ENCODE measurements at places on chromosomes 12 and 14.
A peak's percentile ranks its signal among the peaks of the same experiment; 100 is the strongest.

DNA sequence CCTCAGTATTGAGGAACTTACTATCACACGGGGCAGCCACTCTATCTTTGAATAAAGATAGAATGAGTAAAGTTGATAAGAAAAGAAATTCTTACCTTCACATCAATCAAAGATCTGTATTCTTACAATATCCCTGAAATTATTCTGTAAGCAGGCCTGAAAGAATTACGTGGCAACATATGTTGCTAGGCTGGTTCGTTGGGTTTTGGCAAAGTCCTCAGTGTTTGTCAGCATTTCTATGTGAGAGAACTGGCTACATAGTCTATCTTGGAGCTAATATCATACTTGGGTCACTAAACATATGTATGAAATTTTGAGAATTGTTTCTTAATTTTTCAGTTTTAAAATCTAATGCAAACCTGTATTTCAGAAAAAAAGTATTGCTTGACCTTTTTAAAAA, 412.2 kb upstream of the GARIN6 start:
- DNase-seq, result no peak

- no peak for DNase-seq
These were observed 69.1 kb upstream of the C12orf71 start for GRCh38 chr12:27151479-27151878.

GRCh38 chr12:84982888-84983287, 53.2 kb downstream of the TSPAN19 start:
- no peak for DNase-seq

DNA sequence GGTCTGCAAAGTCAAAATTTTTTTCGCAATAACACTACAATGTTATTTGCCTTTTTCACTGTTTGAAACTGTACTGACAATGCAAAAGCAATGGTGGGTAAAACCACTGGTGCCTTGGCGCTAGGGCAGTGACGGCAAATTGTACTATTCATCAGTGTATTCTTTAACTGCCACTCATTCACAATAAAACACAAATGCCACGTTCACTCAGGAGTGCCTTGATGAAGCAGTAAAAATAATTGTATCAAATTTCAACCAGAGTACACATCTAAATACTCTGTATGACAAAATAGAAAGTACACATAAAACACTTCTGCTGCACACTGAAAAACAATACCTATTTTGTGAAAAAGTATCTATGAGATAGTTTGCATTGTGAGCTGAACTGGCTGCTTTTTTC, 17.8 kb downstream of the DCAF5 start:
- DNase-seq, result no peak

- DNase-seq, result no peak
These were observed 183.7 kb upstream of the NTF3 start for GRCh38 chr12:5248230-5248629.

- peak; percentile 63 for DNase-seq
These were observed 2.3 kb downstream of the HMGA2 start for GRCh38 chr12:65826353-65827171.

DNA sequence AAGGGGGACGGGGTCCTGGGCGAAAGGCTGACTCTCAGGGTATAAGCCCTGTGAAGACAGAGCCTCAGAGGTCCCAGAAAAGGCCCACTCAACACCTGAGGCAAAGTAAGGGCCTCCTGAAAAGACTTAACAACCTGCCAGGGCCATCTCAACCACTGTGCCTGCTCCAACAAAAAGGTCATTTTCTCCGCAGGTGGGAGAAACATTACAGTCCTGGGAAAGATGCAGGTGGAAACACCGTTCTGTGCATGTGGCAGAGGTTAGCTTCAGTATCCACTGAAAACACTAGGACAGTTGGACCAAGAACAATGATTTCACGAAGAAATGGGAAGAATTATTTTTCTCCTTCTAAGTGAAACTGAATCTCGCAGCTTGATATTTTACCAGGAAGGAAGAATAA, 50.9 kb downstream of the CCDC88C start:
- no peak for DNase-seq

DNA sequence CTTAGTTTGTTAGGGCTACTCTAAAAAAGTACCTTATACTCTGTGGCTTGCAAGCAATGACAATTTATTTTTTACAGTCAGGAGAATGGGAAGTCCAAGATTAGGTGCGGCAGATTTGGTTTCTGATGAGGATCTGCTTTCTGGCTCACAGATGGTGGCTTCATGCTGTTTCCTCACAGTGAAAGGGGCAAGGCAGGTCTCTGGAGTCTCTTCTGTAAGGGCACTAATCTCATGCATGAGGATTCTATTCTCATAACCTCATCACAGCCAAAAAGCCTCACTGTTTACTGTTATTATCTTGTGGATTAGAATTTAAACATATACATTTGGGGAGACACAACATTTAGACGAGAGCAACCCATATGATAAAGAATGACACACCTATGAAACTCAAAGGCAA, 1957.4 kb upstream of the SEL1L start:
- no peak for DNase-seq

DNA sequence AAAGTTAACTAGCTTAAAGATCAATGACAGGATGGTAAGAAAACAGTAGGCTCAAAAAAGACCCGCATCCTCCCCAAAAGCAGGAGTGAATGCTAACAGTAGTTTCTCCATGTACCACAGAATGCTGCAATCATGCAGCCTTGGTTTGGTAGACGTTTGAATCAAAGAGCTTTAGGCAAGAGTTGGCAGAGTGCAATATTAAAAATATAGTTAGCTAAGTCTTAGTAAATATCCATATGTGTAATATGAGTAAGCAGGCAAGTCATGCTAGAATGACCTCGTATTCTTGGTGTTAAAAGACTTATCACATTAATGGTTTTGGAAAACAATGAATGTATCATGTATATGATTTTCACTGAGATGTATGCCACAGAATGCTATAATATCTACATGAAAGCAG, 18.8 kb upstream of the KLRF1 start:
- DNase-seq, result no peak

DNA sequence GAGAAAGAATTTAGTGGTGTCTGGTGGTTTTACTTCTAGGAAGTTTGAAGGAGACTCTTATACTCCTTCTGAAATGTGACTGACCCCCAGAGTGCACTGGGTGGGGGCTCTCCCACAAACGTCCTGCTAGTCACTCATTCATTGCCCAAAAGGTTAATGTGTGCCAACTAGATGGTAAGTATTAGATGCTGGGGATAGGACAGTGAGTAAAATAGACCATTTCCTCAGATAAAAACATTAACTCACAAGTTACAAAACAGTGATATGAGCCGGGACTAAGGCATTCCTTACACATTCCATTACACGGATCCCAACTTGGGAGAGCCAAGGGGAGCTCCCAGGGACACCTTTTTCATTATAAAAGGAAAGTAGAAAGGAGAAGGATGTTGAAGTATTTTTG, 185.1 kb downstream of the ATXN7L3B start:
- no peak for DNase-seq

- DNase-seq, result no peak
These were observed 192.6 kb downstream of the CHST11 start for GRCh38 chr12:104649217-104649824.

- DNase-seq, result no peak
These were observed 233.4 kb downstream of the SPTSSA start for GRCh38 chr14:34228650-34228976.

GRCh38 chr12:80099259-80099658, at the start of gene OTOGL:
TSS of gene OTOGL (plus strand) at chr12:80099537. CDS start at chr12:80209432, 109,895 bp downstream.
- DNase-seq, result no peak

- DNase-seq, result no peak
These were observed 218.4 kb upstream of the C14orf180 start for GRCh38 chr14:104361101-104361591.

GRCh38 chr12:31118347-31119191, 44.9 kb downstream of the DDX11 start:
- no peak for DNase-seq

DNA sequence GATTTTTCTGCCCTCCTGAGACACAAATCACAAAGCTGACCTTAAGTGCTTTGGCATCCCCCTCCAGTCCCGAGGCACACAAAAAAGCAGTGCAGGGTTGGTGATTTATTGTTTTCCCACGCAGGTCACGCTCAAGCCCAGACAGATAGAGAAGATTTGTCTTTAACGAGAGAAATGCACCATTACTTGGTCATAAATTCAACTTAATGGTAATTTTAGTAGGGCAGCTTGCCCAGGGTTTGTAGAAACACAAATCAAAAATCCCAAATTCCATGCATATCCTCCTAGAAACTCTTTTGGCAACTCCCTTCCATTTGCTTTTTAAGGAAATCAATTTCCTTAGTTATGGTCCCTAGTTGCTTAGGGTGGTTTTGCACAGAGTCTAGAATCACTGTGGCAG, 132.6 kb downstream of the IGF1 start:
- no peak for DNase-seq

DNA sequence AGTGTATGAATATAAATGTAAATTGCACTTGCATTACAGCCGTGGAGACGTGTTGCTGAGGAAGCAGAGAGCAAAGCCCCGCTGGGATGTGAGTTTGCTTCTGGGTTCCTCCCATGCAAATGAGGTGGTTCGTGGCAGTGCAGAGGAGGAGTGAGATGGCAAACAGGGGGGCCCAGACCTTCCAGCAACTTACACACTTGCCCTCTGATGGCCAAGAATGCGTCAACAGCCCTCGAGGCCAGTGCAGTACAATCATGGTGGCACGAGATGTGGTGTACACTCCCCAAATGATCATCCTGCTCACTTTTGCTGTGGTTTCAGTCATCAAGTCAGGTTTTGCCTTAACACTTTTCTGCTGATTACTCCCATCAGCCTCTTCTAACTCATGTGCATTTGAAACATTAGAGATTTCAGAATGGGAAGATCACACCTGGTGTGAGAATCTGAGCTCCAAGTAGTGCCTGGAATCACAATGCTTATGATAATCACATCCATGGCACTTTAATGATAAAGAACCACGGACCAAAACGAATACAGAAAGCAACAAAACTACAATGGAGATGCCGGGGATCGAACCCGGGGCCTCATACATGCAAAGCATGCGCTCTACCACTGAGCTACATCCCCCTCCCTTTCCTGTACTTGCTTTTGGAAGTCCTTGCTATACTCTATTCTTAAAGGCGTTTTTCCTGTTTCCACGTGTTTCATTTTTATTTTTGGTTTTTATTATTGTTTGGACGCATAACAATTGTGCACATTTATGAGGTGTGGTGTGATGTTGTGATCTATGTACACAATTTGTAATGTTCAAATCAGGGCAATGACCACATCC, 7.0 kb upstream of the UBC start:
- no peak for DNase-seq

DNA sequence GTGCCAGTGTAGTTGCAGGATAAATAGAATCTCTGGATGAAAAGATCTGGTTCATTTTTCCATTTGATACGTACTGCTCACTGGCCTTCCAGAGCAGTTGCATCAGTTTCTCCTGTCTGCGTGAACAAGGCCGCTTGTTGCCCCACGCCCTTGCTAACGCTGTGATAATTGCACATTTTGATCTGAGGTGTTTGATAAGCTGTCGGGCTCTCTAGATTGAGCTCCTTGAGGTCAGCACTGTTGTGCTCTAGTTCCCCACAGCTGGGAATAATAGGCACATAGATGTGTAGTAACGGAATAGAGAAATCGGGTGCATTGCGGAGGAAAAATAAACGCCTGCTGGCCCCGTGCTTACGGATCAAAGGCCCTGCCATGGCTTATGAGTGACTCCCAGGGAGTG, 42.8 kb upstream of the TRAF3 start:
- DNase-seq, result no peak

DNA sequence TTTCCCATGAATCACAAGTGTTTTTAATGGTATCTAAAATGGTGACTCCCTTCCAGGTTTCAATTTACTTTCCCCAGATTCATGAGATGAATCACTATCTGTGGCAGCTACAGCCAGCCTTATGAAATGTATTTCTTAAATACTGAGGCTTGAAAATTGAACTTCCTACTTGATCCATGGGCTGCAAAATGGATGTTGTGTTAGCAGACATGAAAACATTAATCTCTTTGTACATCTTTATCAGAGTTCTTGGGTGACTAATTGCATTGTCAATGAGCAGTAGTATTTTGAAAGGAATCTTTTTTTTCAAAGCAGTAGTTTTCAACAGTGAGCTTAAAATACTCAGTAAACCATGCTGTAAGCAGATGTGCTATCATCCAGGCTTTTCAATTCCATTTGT, 250.8 kb downstream of the SLC6A15 start:
- no peak for DNase-seq

DNA sequence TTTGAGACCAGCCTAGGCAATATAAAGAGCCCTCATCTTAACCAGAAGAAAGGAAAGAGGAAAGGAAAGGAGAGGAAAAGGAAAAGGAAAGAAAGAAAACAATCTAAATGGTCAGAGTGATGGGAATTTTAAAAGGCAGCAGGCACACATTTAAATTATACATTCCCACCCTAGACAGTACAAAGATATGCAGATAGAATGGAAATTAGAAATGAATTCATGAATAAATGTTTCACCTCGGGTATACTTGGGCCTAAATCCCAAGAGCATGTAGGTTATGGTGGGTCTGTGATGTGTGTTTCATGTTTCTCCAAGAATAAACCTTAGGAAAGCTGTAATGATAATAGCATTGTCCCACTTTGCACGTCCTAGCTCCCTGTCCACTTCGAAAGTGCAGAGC, 104.6 kb upstream of the SLCO1C1 start:
- no peak for DNase-seq

- no peak for DNase-seq
These were observed 30.3 kb downstream of the DIO3 start for GRCh38 chr14:101591582-101591981.

- DNase-seq, result no peak
These were observed 86.9 kb downstream of the STON2 start for GRCh38 chr14:81313200-81313599.

GRCh38 chr14:97543221-97543620, 746.0 kb downstream of the VRK1 start:
- DNase-seq, result no peak

GRCh38 chr12:100101000-100101399, 41.7 kb downstream of the BLTP3B start:
- no peak for DNase-seq

GRCh38 chr14:98736701-98737338, 535.2 kb downstream of the BCL11B start:
- DNase-seq, result no peak

DNA sequence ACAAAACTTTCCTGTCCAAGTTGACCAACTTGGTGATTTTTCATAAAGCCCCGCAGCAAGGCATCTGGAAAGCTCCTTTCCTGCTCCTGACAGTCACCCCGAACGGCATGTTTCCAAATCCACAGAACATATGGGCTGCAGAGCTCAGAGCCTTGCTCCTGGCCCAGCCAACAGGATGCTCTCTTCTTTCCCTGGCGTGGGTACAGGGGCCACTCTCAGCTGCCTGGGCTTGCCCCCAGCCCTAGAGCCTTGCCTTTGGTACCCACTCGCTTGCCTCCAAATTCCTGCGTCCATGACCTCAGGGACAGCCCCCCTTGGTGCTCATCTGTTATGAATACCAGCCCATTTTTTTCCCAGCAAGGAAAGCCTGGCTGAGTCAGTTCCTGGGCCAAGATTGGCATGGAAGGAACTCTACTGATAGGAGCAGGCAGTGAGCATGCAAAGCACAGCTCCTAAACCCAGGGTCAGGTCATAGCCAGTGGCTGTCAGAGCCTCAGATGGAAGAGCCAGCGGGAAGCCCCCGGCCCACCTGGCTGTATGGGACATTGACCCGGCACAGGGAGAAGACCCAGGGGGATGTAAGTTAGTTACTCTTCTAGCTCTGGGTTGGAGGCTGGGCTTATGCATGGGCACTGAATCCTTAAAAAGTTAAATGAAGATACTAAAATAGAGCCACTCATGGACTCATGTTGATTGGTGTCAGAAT, 105.3 kb upstream of the RTL1 start:
- DNase-seq, result no peak
